ENCODE measurements at places on chromosomes 5 and 9.

- DNase-seq, result peak; percentile 48
Observed at GRCh38 chr5:33146881-33147280, 293.9 kb upstream of the TARS1 start.

DNA sequence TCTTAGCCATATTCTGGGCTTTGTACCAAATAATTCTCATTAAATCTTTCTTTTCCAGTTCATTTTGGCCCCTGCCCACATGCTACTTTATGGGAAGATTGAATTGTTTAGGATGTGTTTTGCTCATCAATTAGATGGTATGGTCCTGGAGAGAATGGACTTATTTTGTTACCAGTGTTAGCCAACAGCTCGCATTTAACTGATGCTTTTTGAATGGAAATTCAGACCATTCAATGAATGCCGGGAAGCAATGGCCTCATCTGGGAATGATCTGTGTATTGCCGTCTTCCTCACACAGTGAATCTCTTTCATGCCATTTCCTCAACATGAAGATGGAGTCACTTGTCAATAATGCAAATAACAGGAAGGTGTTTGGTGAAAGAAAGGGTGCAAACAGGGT, 370.6 kb upstream of the PIK3R1 start:
- DNase-seq, result no peak

GRCh38 chr5:169162407-169162806, 138.5 kb downstream of the SLIT3 start:
- DNase-seq, result peak; percentile 75

DNA sequence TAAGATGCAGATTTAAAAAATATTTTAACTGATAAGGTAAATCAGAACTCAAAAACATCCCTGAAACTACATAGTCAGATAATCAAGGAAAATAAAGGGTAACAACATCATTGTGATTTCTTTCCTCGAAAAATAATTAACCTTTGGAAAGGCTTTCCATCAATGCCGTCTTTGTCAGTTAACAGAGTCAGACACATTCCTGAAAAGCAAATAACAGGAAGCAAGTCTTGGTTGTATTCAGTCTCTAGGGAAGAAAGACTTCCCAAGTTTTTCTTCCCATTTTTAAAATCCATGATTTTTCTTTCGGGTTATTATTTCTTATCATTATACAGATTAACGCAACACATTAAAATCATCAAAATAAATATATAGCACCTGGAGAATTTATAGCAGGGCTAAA, 256.4 kb upstream of the CDH6 start:
- no peak for DNase-seq

DNA sequence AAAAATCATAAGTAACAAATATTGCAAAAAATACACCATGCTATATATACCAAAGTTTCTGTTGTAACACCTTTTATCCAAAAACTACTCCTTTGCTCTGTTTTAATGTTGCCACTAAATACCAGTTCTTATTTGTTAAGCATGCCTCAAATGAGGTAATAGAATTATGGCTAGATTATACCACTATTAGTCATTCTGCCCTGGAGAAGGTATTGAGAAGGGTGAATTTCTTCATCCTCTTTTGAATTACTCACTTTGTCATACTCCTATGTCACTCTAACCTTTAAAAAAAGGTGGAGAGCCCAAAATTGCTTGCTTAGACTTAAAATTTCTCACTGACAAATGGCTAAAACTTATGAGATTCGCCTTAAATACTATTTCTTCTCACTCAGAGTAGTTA, 750.9 kb downstream of the MAT2B start:
- peak; percentile 45 for DNase-seq

Measured in fibroblast of the aortic adventitia (primary cell).